Activated CD8-positive, alpha-beta T cell treated with anti-CD3 and anti-CD28 coated beads for 36 hours (primary cell): ENCODE measurements at places on chromosomes 5 and 9.
A peak's percentile ranks its signal among the peaks of the same experiment; 100 is the strongest.

DNA sequence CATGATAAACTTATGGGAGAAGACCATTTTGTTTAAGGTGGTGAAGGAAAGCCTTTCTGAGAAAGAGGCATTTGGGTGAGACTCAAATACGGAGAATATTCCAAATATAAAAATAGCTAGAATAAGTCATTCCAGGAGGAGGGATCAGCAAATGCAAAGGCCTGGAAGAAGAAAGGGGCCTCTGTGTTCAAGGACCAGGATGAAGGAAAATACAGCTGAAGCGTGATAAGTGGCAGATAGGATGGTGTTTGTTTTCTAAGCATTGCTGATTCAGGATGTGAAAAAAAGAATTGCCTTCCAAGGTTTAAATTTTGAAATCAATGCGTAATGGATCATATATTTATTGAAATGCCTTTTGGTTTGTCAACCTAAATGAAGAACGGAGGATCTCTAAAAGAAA, 59.4 kb upstream of the CAST start:
- no peak for DNase-seq

GRCh38 chr5:107058803-107059202, 611.9 kb downstream of the EFNA5 start:
- DNase-seq, result no peak

- DNase-seq, result no peak
These were observed 124.1 kb upstream of the OTULINL start for GRCh38 chr5:14457476-14457875.

DNA sequence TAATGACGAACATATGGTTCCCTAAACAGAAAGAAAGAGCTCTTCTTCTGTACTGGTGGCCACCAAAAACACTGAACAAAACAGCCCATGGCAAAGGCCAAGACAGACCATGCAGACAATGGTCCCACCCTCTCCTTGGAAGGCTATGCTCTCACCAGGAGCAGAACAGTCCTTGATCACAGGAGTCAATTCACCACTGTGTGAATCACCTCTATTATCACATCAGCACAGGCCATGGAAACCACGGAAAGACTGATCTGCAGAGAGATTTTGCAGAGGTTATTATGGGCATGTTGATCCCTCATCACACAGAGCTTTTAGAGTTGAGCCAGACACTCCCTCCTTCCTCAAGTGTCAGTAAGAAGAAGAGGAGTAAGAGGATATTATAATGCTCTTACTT, 134.0 kb upstream of the RASEF start:
- DNase-seq, result no peak

DNA sequence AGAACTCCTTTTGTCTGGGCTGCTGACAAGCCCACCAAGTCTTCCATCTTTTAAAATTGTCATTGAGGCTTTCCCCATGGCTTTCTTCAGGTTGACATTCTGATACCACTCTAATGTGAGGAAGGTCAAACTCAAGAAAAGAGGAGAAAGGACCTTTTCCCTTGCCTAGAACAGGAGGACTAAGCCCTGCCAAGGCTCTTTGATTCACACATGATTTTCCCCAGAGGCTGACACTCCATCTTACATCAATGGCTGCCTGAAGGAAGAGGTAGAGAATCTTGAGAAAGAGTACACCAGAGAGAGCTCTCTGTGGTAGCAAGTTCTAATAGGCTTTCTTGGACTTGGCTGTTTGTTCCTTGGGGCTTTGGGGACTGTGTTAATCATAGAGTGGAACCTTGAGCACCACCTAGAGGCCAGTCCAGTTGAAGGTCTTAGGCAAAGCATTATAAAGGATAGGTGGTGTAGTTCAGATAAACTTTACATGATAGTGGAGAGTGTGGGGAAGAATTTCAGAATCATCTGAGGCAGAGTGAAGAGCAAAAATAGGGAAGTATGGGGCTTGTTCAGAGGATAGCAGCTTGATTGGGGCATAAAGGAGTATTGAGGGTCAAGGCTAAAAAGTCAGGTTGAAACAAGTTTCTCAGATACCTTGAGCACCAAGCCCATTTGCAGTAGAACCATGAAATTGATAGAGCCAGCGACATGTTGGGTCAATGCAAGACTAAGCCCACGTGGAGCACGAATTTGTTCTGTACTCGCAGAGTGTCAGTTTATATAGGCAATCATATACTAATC, 36.7 kb downstream of the NDFIP1 start:
- DNase-seq, result peak; percentile 84

GRCh38 chr5:112973036-112973435, 3.6 kb upstream of the DCP2 start:
- no peak for DNase-seq

DNA sequence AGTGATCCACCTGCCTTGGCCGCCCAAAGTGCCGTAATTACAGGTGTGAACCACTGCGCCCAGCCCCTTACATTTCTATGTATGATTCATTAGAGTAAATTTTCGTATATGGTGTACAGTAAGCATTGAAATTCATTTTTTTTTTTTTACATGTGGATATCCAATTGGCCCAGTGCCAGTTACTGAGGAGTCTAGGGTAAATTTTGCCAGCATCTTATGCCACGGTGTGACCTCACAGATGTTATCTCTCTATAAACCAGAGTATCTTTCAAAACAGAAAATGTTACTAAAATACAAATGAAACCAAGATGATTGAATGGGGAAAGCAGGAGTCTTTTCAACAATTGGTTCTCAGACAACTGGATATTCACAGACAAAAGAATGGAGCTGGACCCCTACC, 64.7 kb downstream of the IPPK start:
- no peak for DNase-seq

GRCh38 chr5:113190347-113190746, 213.7 kb downstream of the DCP2 start:
- DNase-seq, result no peak

DNA sequence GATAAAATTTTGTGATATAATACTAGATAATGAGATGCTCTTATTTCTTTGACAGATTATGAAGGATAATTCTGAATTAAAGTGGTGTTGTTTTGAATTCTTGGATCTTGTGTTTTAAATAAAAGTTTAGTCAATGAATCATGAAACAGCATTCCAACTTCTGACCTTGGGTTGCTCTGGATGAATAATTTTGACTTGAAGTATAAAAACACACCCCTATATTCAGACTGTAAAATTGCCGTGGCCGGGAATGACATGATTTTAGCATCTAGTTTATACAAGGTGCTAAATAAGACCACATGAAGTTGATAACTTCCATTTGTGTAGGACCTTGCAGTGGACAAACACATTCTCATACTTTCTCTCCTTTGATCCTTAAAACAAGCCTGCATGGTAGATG, 67.2 kb upstream of the DAP start:
- no peak for DNase-seq
